Fibroblast of skin of right quadriceps (primary cell): ENCODE measurements at places on chromosomes 3 and 15.

DNA sequence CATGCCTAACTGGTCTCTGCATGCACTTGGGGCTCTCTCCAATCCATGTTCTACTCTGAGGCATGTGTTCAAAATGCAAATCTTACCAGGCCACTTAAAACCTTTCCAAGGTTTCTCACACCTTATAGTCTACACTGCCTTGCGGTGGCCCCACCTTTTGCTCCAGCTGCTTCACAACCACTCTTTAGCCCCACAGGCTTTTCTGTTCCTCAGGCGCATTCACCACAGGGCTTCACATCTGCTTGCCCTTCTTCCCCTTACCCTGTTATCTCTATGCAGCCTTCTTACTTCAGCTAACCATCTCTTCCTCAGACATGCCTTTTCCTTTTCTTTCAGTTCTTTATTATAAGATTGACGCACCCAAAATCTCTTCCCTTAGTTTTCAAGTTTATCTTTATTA is 37.8 kb downstream of the MINDY4B start:
- no peak for DNase-seq

DNA sequence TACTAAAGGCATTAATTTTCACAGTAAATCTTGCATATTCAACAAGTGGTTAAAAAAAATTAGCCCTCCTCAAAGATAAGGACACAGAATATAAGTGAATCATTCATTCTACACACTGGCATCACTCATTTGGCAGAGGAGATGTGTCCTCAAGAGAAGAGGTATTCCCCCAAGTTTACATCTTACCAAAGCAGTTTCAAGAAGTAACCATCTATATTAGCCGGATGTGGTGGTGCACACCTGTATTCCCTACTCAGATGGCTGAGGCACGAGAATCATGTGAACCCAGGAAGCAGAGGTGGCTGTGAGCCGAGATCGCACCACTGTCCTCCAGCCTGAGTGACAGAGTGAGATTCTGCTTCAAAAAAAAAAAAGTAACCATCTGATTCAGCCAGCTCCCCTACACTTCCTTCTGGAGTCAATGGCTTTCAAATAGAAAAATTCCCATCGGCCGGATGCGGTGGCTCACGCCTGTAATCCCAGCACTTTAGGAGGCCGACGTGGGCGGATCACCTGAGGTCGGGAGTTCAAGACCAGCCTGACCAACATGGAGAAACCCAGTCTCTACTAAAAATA is 15.4 kb downstream of the RAF1 start:
- no peak for DNase-seq

- no peak for DNase-seq
Measured at GRCh38 chr3:62859203-62859791, 15.9 kb downstream of the CADPS start.

GRCh38 chr15:72873379-72874233 is 90.0 kb upstream of the ADPGK start:
- no peak for DNase-seq

DNA sequence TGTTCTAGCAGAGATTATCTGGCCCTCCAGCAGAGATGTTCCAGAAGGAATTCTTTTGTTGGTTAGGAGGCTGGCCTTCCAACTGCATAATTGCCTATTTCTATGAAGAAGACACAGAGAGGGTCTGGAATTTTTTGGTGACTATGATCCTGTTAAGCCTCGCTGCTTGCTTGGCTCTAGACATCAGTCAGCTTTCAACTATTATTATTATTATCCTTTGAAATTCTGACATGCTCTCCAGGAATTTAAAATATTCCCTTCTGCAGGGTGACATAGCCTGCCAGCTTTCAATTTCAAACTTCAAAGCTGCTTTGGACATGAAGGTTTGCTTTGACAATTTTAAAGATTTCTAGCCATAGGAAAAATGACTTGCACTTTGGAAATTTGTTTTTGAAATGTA is 26.3 kb upstream of the ZNF148 start:
- peak; percentile 71 for DNase-seq

DNA sequence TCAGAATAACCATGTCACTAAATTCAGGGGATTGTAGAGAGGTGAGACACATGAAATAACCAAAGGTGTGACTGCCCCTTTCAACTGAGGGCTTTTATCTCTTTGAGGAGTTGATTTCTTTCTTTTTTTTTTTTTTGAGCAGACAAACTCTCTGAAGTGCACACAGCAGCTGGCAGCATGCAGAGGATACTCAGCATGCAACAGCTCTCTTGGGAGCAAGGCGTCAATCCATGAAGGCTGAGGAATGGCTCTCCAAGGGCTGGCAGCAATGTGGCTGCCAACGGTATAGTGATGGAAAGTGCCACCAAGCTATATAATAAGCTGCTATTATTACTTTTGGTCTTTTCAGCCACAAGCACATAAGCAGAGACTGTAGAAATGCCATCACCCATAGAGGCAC is 226.7 kb upstream of the FEZF2 start:
- no peak for DNase-seq

- DNase-seq: no peak
Measured at GRCh38 chr15:101045835-101046691, 126.9 kb downstream of the LRRK1 start.

GRCh38 chr15:52670087-52670486 is 9.1 kb downstream of the ATOSA start:
- no peak for DNase-seq

DNA sequence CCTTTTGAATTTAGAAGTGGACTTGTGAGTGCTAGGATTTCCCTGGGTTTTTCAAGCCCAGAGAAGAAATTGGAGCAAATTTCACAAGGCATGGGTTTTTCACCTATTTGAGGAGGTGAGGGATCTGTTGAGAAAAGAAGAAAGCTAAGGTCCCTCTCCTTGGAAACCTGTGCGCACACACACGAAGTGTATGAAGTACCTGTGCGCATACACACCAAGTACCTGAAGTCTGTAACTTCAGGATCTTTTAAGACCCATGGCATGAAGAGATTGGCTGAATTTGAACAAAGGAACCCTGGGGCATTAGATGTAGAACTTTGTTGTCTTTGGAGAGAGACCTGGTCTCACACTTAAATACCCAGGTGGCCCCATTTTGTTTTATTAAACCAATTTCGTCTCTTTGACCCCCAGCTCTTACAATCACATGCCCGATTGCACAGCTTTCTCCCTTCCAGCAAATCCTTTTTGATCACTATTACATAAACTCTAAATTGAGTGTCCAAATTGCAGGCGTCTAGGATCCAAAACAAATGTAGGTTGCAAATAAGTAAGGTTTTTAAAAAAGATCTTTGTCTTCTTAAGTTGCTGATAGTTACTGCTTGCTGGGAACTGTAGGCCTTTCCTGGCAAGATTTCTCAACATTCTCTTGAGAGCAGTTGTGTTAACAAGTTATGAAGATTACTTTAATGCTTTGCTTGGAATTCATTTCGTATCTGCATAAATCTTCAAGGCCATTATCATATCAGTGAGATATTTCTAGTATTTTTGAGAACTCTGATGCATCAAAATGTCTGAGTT is 64.3 kb downstream of the CMTM8 start:
- no peak for DNase-seq
